Cerebellar nuclear complex (tissue), 1 donor: ENCODE measurements at places on chromosomes 6 and 20.

DNA sequence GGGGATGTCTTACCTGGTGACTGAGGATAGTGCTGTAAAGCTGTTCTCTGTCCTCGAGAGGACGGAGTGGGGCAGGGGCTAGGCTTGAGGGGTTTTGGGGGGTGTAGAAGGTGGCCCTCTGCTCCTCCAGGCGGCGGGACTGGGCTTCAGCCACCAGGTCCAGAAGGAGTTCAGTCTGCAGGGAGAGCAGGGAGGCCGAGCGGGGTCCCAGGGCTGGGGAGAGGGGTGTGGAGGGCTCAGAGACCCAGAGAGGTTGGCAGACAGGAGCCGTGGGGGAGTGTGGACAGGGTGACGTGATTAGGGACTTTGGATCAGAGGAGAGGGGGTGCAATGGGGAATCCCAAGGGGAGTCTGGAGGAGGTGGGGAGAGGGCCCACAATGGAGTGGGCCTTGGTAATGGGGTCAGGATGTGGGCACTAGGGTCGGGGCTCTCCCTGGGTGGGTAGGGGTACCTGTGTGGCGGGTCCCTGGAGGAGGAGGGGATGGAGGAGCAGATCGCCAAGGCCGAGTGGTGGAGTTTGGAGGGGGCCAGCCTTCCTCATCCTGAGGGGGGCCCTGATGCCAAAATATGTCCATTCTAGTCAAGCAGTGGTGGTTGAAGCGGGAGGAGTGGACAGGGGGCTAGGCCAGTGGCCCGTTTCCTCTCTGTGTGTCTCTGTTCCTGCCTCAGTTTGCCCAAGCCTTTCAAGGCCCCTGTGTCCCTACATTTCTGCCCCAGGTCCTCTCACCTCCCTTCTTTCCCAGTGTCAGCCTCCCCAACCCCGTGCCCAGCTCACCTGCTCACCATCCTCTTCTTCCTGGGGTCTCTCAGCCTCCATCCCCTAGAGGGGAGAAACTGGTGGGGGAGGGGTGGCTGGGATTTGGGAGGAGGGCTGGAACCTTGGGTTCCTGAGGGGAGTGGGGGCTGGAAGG lies 491 bp downstream of the GPSM3 start:
- DNase-seq: no peak

- DNase-seq: no peak
These were observed 385.9 kb upstream of the RUNX2 start for GRCh38 chr6:44942201-44942600.

- no peak for DNase-seq
These were observed 38.0 kb downstream of the GCLC start for GRCh38 chr6:53506872-53507271.

GRCh38 chr6:77264970-77265369 lies 198.3 kb downstream of the HTR1B start:
- DNase-seq: no peak

DNA sequence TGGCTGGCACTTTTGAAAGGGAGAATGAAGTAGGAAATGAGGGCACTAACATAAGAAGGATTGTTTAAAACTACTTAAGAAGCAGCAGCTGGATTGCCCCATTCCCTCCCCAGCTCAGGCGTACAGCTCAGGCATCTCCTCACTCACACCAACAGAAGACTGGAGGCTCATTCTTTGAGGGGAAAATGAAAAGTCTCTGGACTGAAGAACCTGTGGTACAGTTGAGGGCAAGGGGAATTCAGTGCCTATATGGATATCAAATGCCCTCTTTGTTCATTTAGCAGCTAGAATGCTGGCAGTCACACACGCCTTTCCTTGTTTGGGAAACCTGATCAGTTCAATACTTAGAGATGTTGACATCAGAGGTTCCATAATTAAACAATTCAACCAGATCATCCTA lies 502.1 kb upstream of the SOX4 start:
- no peak for DNase-seq

DNA sequence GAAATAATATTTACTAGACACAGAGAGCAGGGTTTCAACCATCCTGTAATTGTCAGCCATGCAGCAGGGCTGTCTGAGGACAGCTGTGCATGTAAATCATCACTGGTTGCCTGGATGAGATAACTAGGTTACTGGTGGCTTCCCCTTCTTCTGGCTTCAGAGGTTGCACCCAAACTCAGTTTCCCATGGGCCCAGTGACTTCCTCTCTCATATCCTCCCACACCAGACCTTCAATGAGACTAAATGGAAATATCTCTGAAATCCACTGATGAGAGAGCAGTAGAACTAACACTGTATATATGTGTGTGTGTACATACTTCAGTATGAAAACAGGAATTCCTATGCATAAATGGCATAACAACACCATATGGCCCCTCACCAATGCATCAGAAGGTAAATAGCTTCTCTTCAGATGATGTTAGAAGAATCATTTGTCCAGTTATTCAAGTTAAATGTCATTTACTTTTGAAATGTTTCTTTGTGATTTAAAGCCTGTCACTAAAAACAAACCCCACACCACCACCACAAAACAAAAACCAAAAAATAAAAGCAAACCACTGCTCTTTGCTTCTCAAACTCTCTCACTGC lies 51.0 kb upstream of the IL20RA start:
- DNase-seq: no peak

GRCh38 chr6:107026965-107027364 lies 1.0 kb upstream of the MTRES1 start:
- DNase-seq: no peak

- DNase-seq: no peak
These were observed 1.4 kb downstream of the STAU1 start for GRCh38 chr20:49186535-49187329.

GRCh38 chr6:73560182-73560732 lies 39.4 kb upstream of the EEF1A1 start:
- no peak for DNase-seq

DNA sequence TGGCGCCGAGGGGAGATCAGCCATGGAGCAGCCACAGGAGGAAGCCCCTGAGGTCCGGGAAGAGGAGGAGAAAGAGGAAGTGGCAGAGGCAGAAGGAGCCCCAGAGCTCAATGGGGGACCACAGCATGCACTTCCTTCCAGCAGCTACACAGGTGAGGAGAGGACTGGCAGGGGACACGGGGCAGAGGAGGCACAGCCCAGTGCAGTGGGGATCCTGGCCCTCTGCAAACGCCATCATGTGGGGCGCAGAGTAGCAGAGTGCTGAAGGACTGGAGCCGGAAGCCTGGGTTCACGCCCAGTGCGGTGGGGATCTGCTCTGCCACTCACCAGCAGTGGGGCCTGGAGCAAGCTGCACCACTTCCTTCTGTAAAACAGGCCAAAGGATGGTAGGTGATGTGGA lies 41.1 kb upstream of the FANCE start:
- DNase-seq: no peak

GRCh38 chr6:29255530-29255929 lies 46.0 kb upstream of the OR14J1 start:
- no peak for DNase-seq

DNA sequence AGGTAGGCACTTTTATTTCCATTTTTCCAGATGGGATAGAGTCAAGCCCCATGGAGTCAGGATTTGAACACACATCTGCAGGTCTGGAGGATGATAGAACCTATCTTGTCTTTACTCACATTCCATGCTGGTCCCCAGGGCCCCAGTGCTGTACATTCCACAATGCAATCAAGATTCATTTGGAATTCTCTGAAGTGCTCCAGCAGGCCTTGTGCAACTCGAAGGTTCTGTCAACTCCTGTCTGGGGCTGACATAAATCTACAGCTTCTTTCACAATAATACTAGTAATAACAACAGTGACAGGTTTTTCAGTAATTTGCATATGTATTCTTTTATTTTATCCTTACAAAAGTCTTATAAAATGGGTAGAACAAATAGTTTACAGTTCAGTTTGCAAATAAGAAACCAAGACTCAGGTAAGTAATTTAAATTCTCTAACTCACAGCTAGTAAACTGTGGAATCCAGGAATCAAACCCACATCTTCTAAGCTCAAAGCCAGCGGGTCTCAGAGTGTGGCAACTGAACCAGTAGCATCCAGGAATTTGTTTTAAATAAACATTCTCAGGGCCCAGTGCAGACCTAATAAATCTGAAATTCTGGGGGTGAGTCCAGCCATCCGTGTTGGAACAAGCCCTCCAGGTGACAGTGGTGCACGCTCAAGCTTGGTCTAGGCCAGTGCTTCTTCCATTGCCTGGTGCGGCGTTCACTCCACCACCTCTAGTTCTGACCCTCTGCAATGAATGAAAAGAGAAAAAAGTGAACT lies 137.0 kb upstream of the TNFAIP3 start:
- no peak for DNase-seq

- DNase-seq: no peak
These were observed 182.9 kb downstream of the PTPRT start for GRCh38 chr20:43006651-43007375.
